Stimulated activated CD4-positive, alpha-beta T cell treated with anti-CD3 and anti-CD28 coated beads, Interleukin-1b, Interleukin-23, amount 100 ng/mL, for 48 hours (primary cell): ENCODE measurements at places on chromosomes 6 and 20.

GRCh38 chr6:105688573-105688972 is 285.7 kb upstream of the PREP start:
- no peak for DNase-seq

GRCh38 chr6:13553646-13554045 is 20.8 kb upstream of the SIRT5 start:
- no peak for DNase-seq

- DNase-seq, result no peak
Measured at GRCh38 chr6:42118162-42119001, 24.0 kb downstream of the C6orf132 start.

DNA sequence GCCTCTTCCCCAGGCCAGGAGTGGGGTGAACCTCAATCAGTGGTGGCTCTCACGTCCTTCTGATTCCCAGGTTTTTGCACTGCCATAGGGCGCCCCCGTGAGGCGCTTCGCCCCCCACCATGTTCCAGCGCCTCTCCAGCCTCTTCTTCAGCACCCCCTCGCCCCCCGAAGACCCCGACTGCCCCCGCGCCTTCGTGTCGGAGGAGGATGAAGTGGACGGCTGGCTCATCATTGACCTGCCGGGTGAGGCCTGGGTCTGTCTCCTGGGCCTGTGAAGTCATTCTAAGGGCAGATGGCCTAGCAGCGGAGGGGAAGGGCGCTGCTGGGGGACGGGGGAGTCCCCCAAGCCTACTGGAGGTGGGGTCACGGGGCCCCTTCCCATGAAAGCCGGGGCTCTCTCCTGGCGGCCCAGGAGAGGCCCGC is 4.5 kb downstream of the TP53INP2 start:
- peak; percentile 42 for DNase-seq

GRCh38 chr6:154923199-154923869 is 71.8 kb upstream of the TIAM2 start:
- DNase-seq, result no peak

DNA sequence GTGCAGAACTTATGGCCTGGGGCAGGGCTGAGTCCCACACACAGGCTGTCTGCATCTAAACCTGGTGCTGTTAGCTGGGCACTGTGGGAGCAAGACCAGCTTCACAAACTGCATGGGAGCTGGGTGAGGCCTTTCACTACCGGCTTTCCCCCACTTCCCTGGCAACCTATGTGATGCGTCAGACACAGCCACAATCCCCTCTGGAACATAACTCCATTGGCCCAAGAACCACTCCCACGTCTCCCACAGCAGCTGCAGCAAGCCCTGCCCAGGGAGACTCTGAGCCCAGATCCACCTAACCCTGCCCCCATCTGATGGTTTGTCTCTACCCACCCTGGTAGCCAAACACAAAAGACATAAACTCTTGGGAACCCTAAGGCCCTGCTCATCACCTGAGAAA is 9.3 kb downstream of the WDR27 start:
- DNase-seq, result no peak

GRCh38 chr6:30875244-30876038 is 8.9 kb upstream of the DDR1 start:
- no peak for DNase-seq

- DNase-seq, result no peak
Measured at GRCh38 chr6:47000842-47001241, 41.3 kb downstream of the ADGRF1 start.

GRCh38 chr6:76682842-76683241 is 610.4 kb upstream of the IMPG1 start:
- DNase-seq, result no peak

DNA sequence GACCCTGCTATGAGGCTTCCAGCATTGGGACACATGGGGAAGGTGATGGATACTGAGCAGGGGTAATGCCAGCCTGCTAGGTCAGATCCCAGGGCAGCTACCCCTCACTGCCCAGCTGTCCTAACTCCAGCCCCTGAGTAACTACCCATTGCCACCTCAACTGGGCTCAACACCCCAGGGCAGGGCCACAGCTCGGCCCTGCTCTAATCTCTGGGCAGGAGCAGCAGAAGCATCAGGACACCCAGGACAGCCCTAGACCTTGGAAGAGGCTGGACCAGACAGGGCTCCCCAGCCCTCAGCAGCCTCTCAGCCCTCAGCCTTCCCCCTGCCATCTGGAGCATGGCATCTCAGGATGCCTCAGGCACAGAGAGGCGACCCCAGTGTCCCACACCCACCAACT is 67.4 kb upstream of the TOP1 start:
- no peak for DNase-seq
